Stimulated activated CD4-positive, alpha-beta T cell treated with anti-CD3 and anti-CD28 coated beads, Interleukin-1b, Interleukin-23, amount 100 ng/mL, for 1 hour (primary cell): ENCODE measurements at places on chromosomes 1 and 21.

GRCh38 chr1:4174291-4175200, 274.5 kb upstream of the C1orf174 start:
- no peak for DNase-seq

- DNase-seq = no peak
Observed at GRCh38 chr1:69738458-69739250, 170.9 kb downstream of the LRRC7 start.

DNA sequence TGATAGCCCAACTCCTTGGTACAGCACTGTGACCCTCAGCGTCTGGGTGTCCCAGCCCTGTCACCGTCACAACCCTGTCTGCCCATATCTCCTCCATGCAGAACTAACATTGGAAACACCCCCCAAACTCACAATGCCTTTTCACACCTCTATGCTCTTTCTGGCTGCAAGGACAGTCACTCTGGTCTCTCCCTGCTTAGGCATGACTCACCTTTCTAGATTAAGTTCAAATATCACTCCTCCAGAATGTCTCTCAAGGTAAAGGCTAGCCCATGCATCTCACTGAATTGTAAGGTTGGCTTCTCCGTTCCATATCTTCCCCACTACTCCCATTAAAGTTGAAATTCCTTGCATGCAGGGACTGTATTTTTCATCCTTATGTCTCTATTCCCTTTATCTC, 17.0 kb upstream of the CAPN8 start:
- DNase-seq = no peak

- no peak for DNase-seq
Observed at GRCh38 chr1:77672374-77672773, 10.1 kb downstream of the ZZZ3 start.

GRCh38 chr21:15592271-15592860, 137.4 kb upstream of the USP25 start:
- no peak for DNase-seq

DNA sequence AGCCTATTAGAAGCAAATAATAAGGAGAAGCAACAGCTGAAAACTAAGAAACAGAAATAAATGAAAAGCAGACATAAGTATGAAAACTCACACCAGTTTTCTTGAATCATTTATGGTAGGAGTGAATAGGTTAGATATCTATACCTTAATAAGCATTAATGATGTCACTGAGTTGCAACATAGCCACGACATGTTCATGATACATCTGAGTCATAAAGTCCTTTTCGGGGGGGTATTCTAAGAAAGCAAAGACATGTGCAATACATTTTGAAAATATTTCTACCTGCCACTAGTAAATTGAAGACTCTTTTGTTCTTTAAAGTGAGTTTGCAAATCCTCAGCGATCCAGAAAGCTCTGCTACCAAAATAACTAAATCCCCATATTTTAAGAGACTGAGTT, 7.2 kb downstream of the CD34 start:
- no peak for DNase-seq

- no peak for DNase-seq
Observed at GRCh38 chr1:97764991-97765390, 155.8 kb downstream of the DPYD start.

- no peak for DNase-seq
Observed at GRCh38 chr1:12244078-12244477, 14.2 kb downstream of the VPS13D start.

DNA sequence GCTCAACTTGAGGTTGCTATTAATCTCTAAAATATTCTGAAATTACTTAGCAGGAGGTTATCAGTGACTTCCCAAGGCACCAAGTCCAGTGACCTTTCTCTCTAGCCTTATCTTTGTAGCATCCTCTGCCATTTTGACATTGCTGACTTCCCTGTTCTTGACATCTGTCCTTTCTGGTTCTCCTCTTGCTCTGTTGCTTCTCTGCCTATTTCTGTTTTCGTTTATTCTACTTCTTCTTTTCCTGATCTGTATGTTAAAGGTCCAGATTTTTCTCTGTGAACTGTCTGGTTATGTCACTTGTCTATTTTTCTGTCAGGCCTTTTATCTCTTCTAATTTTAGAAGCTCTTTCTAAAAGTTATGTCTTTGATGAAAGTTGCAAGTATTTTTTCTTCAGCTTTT, 178.8 kb downstream of the VPS13D start:
- DNase-seq = no peak

GRCh38 chr1:159669338-159669737, 45.1 kb downstream of the CRP start:
- DNase-seq = no peak

GRCh38 chr1:246680190-246680589, 44.0 kb upstream of the SCCPDH start:
- no peak for DNase-seq

DNA sequence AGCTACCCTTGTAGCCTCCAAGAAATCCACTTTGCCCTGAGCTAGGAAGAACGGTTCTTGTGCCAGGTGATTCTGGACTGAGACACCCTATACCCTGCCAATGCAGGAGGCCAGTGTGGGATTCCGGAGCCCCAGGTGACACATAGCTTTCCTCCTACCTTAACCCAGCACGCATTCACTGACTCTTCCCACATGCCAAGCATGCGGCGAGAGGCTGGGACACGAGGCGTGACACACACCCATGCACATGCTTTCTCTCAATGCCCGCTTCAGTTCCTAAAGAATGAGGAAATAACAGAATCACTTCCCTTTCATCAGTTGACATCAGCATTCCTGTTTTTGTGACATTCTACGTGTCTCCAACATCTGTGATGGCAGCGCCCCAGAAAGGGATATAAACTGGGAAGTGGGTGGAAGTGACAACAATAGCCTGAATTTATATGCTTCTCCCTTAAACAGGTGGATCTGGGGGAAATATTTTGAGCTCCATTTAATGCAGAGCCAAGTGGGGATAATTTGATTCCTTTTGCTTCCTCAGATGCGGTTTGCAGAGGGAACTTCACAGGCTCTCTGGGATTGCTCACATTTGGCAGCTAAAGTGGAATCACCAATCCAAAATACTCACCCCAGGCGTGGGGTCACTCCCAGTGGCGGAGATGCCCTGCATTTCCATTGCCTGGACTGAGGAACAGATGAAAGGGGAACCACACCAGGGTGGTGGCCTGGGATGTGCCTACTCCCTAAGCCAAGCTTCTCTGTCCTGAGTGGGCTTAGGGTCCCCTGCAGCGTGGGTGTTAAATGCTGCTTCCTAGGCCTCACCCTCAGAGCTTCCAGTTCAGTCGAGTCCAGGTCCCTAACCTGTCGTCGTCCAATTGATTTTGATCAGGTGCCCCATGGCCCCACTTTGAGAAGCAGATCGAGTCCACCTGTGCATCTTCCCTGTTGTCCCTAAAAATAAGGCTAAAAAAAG, 445.1 kb downstream of the SIPA1L2 start:
- DNase-seq = no peak

DNA sequence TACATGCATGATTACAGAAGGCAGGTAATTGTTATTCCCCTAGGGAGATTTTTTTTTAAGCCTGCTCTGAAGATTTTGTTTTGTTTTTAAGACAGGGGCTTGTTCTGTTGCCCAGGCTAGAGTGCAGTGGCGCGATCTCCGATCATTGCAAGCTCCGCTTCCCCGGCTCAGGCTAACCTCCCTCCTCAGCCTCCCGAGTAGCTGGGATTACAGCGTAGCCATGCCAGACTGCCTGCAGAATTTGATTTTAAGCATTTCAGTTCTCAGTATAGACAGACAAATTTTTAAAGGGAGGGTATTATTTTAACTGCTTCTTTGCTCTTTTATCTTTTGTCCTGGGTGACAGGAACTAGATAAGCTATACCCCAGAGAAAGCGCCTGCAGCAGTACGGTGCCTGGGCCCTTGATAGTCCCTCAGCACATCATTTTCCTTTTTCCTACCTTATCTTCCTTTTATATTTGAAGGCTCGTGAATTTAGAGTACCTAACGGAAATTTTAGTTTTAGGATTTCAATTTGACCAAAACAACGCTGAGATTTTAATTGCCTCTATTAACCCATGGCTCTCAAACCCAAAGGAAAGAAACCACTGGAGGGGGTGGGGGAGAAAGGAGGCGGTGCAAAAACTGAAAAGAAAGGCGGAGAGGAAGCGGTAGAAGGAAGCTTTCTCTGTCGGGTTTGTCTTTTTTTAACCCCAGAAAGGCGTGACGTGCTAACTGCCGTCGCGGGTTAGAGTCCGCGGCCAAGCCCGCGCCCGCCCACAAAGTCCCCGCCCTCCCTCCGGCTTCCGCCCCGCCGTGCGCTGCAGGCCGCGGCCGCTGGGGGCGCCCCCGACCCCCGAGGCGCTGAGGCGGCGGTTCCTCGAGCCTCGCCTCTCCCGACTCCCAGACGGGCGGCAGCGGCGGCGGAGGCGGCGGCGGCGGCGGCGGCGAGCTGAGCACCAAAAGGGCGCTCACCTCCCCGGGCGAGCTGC, at the start of gene EEIG2:
Gene EEIG2, plus strand, starts transcription at position 886 of the 972 bp plus-strand sequence. CDS start 329 bp downstream, outside the sequence.
- DNase-seq = peak; percentile 78

DNA sequence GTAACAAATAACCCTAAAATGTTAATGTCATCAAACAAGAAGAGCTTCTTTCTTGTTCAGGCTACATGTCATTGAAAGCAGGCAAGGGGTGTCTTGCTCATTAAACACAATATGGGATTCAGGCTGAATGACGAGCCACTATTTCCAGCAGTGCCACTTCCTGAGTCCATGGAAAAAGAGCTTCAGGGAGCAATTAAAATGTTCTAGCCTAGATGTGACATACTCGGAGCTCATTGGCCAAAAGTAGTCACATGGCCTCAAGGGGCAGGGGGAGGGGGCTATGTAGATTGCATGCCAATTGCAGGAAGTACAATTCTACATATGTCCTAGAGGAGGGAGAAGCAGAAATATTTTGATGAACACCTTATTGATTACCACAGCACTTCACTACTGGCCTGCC, 685.3 kb upstream of the ADGRL2 start:
- DNase-seq = no peak

GRCh38 chr1:245682638-245683628, 528.1 kb downstream of the KIF26B start:
- no peak for DNase-seq

GRCh38 chr1:34199927-34200326, 23.2 kb downstream of the C1orf94 start:
- DNase-seq = no peak

DNA sequence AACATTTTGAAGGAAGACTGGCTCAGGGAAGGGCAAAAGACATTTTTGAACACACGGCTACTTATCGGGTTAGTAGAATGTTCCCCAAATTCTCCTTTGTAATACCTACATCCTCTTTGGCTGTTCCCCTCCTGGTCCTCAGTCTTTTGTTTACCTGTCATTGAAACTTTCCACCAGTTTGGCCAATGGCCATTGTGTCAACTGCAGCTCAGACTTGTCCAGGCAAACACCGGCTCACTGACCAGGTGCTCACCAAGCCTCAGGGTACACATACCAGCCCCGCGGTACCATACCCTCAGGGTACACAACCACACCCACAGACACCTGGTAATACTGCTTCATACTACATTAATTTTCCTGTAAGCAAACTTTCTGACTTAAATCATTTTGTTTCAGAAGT, 84.8 kb upstream of the ZNF648 start:
- DNase-seq = no peak

DNA sequence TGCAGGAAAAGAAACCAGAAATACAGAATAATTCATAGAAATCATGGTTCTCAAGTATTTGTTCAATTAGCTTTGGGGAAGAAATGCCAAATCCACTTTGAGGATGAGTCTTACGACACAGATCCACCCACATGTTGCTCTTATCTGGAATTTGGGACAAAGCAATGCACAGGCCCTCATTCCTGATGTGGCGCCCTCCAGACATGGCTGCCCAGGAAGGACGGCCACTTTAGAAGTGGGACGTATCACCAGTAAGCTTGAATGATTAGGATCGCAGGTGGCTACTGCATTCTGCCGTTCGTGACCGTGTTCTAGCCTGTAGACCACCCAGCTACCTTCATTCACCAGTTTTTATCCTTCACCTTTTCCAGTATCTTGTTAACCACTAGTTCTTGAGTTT, 20.1 kb upstream of the NCMAP start:
- no peak for DNase-seq

DNA sequence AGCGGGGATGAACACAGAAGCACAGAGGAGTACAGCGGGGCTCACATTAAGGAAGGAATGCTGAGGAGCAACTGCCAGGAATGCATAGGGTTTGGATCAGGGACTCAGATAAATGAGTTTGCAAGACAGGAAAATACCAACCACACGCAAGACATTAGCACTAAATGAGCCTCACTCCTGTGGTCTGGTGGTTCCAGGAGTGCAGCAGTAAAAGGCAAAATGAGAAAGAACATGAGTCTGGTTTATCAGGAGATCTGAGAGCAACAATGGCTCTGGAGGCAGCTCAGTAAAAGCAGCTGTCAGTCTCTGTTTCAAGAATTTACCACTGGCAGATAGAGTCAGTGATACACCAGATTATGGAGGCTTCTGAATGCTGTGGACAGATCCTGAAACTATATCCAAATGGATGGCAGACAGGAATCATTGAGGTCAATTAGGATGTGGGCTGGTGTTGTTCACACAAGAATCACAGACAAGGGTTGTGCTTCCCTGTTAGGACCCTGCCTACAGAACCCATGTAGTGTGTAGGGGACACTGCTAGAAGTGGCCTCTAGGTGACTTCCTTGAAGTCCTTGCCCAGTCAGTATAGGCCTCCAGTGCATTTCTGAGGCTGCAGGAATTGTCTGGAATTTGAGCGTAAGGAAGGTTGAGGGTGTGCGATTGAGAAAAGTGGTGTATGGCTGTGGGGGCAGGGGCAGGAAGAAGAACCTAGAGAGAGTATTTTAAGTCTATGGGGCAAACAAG, 50.3 kb downstream of the CASQ2 start:
- DNase-seq = no peak

DNA sequence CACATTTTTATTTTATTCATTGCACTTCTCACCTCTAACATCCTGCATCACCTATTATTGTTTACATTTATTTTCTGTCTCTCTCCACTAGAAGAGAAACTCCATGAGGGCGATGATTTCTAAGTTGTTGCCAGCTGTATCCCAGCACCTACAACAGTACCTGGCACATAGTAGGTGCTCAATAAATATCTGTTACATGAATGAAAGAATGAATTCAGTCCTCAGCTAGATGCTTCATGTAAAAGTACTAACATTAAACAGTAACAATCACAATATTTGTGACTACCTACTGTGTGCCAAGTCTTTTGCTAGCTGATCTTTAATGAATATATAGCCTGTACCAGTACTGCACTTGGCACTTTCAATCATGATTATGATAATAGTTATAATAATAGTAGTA, 3.0 kb downstream of the TAS1R2 start:
- DNase-seq = no peak

- no peak for DNase-seq
Observed at GRCh38 chr1:110464340-110464739, 13.4 kb downstream of the PROK1 start.
